ENCODE measurements at places on chromosomes 3 and 15.

GRCh38 chr3:120673116-120673515 is 8.9 kb downstream of the HGD start:
- DNase-seq: no peak

DNA sequence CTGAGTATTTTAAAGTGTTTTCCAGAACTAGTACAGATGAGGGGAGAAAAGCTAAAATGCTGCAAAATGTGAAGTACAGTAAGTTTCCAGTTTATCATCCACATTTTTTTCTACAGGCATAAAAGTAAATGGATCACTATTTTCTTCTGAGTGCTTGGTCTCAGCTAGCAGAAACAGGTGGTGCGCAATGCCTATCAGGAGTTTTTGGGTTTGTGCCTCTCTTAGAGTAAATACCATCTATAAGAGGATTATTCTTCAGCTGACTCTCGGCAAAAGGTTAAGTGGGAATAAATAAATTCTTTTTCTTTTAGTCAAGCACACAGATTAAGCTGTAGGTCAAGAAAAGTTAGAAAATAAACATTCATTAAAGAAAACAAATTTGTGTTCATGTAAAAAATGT is 1027.7 kb downstream of the PLOD2 start:
- DNase-seq: no peak

DNA sequence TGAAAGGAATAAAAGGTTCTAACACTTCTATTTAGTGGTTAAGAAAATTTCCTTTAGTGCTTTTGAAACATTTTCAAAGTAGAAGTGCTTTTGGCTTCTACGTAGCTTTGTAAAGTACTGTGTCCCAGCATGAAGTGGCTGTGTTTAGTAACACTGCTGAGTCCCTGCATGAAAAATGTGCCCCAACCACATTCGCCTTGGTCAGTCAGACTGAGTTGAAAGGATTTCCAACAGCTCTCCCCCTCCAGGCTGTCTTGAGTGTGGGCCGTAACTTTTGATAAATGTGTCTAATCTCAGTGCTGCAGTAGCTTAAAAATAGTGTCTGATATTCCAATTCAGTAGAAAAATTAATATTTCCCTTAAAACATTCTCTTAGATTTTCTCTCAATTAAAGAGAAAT is 115.0 kb downstream of the NR1D2 start:
- no peak for DNase-seq

DNA sequence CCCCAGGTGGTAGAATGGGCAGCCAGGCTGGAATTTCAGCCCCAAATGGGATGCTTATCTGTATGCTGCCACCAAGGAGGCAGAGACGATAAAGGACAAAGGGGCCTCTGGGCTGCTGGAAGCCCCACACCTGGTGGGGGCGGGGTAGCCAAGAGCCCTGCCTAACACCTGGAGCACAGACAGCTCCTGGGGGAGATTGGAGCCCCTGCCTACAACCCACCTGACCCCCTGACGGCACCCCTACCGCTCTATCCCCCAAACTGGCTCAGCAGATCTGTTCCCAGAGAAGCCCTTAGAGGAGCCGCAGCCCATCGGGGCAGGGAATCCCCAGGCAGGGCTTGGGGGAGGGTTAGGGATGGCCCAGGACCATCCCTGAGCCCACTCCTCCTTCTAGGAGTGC is 15.8 kb upstream of the SEMA3F start:
- no peak for DNase-seq

DNA sequence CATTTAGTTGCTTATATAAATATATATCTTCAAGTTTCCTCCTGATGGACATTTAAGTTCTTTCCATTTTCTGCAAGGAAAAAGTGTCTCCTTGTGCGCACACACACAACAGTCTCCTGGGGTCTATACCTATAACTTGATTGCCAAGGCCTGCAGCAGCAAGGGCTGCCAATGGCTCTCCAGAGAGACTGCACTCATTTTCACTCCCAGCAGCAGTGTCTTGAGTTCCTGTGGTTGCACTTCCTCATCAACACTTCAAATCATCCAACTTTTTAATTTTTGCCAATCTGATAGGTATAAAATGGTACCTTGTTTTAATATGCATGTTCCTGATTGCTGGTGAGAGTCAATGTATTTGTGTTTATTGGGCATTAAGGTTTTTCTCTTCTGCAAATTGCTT is 23.1 kb downstream of the TNFAIP8L3 start:
- no peak for DNase-seq
